ENCODE measurements at places on chromosomes 7 and 10.

- DNase-seq: no peak
Observed at GRCh38 chr7:101945034-101945758, 127.8 kb downstream of the CUX1 start.

DNA sequence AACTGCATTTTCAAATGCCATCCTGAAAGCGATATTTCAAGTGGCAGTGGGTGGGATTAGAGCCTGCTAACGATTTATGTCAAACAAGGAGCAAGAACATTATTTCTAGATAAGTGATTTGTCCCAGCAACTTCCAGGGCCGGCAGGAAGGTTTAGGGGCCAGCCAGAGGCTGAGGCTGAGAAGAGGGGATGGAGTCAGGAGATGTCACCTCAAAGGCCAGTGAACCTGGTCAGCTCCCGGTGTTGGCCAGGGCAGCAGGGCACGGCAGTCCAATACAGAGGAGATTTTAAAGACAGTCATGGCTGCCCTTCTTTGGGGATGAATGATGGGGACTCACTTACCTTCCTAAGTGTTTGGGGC, 105.7 kb upstream of the PPIF start:
- no peak for DNase-seq

GRCh38 chr10:1242975-1243374, 186.8 kb downstream of the WDR37 start:
- no peak for DNase-seq

- DNase-seq: no peak
Observed at GRCh38 chr7:24395512-24395911, 111.5 kb downstream of the NPY start.

DNA sequence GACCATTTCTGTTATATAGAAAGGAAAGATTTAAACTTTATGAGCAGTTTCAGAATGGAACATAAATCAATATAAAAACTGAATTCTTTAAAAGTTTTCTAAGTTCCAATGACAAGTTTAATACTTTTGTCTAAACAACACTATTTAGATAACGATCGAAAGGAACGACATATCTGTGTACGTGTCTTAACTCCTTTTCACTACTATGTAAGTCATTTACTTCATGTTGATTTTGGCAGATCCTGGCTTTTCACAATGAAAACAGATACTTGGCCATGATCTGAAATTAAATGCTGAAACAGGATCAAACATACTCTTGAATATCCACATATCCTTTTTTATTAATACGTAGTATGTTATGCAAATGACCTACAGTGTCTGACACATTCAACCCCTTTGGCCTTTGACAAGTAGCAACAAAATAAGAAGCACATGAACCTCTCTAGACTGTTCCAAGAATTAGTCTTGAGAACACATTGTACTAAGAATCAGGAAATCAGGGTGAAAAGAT, 41.9 kb downstream of the RNLS start:
- no peak for DNase-seq

GRCh38 chr7:21767300-21767900, 178.3 kb downstream of the CDCA7L start:
- no peak for DNase-seq

DNA sequence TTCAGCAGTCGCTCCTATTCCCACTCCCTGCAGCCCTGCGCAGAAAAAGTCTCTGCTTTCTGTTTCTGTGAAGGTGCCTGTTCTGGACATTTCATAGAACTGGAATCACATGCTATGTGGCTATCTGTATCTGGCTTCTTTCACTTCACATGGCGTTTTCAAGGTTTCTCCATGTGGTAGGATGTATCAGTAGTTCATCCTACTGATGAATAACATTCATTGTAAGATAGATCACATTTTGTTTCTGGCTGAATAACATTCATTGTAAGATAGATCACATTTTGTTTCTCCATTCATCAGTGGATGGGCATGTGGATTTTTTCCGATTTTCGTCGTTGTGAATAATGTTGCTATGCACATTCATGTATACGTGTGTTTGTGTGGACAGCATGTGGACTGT, 44.5 kb downstream of the HSPA12A start:
- DNase-seq: no peak

DNA sequence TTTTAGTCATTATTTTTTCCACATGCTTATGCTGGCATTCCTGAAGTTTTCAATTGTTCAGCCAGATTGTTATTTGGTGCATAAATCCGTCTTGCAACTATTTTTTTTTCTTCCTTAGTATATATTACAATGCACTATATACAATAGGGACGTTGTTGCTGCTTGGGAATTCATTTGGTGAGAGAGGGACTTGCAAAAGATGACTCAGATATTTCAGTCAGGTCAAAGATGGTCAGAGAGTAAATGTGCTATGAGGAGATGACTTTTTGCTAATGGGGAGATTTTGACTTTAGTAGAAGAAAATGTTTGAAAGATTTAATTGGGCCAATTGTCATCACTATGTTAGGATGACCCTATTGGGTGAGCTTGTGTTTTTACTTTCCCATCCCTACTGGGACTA, 348.4 kb upstream of the MTPN start:
- no peak for DNase-seq

GRCh38 chr7:82410461-82410860, 33.1 kb downstream of the CACNA2D1 start:
- no peak for DNase-seq

- DNase-seq: no peak
Observed at GRCh38 chr7:99124751-99125504, 19.0 kb downstream of the SMURF1 start.

- DNase-seq: no peak
Observed at GRCh38 chr10:103154521-103155299, 38.4 kb downstream of the NT5C2 start.

DNA sequence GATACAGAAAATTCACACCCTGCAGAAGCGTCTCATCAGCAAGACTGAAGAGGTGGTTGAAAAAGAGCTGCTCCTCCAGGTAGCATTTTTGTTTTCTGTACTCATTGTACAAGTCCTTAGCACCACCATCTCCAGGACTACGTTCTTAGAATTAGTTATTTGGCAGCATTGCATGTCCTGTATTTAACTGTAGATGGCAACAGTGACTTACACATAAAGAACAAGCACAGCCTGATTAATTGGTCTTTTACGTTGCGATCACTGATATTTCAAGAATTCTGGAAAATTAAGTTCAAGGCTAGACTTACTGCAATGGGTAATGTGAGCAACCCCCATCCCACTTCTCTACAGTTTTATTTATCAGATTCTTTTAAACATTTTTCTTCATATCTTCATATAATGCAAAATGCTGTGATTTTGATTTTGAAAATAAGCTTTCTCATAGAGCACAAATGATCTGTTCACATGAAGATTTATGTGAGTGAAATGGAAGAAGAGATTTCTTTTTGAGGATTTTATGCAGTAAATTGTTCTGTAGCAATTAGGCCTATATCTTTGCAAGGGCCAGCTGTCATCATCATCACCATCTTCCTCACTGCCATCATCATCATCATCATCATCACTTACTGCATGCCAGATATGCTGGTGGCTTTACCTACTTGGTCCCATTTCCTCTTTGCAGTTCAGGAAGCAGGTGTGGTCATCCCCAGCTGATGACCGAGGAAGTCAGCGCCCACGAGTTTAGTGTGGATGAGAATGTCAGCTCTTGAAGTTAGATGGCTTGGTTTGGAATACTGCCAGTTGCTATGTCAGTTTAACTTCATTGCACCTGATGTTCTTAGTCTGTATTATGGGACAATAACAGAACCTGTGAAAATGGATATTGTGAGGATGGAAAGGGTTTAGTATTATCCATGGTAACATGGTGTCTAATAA, 53.4 kb downstream of the CFAP58 start:
- DNase-seq: peak; percentile 61

- DNase-seq: no peak
Observed at GRCh38 chr7:16609842-16610450, 35.6 kb downstream of the ANKMY2 start.

- DNase-seq: no peak
Observed at GRCh38 chr10:63664341-63664885, 143.2 kb downstream of the REEP3 start.

DNA sequence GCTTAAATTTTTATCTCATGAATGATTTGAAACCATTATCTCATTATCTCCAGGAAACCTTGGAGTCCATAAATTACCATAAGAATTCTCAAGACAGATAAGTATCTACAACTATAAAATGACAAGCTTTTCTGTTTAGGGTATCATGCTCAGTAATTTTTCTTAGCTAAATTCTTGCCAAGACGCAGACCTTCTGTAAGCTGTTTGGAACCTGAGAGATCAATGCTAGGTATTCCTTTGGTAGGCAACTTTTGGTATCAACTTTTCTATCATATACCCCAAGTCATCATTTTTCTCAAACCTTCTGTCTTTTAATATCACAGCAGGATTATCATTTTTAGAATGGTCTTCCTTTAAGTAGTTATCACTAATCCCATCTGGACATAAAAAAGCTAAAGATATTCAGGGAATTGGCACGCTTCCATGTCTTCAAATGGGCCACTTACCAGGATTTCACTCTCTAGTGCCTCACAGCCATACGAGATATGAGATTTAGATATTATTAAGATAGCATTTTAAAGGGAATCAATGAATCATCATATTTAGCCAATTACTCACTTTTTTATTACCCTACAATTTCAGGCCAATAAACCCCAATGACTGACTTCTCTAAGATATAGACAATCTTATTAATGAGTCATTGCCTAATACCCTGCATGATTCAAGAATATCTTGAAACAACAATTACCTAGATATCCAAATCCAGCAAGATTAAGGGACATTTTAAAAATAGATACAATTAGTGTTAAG, 544.1 kb downstream of the HTR7 start:
- no peak for DNase-seq

DNA sequence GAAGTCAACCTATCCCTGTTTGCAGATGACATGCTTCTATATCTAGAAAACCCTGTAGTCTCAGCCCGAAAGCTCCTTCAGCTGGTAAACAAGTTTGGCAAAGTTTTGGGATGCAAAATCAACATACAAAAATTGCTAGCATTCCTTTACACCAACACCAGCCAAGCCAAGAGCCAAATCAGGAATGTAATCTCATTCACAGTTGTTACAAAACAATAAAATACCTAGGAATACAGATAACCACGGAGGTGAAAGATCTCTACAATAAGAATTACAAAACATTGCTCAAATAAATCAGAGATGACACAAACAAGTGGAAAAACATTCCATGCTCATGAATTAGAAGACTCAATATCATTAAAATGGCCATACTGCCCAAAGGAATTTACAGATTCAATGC, 50.4 kb upstream of the ZNF365 start:
- DNase-seq: no peak

DNA sequence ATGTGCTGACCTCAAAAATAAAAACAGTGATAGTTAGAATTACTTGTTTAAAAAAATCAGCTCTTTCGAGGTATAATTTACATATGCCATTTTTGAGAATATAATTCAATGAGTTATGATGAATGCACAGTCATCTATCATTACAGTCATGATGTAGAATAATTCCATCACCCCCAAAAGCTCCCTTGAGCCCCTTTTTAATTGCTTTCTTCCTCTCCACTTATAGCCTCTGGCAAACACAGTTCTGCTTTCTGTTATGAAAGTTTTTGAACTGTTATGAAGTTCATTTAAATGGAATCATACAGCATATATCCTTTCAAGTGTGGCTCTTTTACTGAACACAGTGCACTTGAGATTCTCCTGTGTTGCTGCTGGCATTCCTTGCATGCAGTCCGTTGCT, 41.4 kb downstream of the PRTFDC1 start:
- no peak for DNase-seq

GRCh38 chr7:106775975-106776607, 89.0 kb upstream of the PIK3CG start:
- DNase-seq: no peak

DNA sequence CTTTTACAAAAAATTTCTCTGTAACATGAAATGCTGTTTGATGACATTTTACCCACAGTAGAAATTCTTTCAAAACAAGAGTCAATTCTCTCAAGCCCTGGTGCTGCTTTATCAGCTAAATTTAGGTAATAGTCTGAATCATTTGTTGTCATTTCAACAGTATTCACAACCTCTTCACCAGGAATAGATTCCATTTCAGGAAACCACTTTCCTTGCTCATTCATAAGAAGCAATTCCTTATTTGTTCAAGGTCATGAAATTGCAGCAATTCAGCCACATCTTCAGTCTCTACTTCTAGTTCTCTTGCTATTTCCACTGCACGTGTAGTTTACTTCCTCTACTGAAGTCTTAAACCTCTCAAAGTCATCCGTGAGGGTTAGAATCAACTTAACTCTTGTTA, 14.1 kb downstream of the STAG3 start:
- peak; percentile 67 for DNase-seq

DNA sequence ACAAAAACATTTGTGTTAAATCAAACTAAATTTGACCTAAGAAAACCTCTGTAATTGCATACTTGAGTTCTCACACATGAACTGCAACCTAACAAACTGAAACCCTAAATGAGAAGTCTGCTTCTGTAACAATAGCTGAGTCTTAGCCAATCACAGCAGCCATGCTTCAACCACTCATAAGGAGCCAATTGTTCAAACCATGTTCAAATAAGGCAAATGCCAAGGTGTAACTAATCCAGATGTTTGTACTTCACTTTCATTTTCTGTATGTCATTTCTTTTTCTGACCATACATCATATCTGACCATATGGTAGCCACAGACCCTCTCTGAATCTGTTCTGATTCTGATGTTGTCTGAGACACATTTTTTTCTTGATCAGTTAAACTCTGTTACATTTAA, 47.5 kb upstream of the ANTXRL start:
- DNase-seq: peak; percentile 35

- DNase-seq: no peak
Observed at GRCh38 chr7:105768898-105769507, 107.4 kb downstream of the ATXN7L1 start.

- DNase-seq: peak; percentile 12
Observed at GRCh38 chr10:59805014-59805413, 51.8 kb upstream of the MRLN start.

DNA sequence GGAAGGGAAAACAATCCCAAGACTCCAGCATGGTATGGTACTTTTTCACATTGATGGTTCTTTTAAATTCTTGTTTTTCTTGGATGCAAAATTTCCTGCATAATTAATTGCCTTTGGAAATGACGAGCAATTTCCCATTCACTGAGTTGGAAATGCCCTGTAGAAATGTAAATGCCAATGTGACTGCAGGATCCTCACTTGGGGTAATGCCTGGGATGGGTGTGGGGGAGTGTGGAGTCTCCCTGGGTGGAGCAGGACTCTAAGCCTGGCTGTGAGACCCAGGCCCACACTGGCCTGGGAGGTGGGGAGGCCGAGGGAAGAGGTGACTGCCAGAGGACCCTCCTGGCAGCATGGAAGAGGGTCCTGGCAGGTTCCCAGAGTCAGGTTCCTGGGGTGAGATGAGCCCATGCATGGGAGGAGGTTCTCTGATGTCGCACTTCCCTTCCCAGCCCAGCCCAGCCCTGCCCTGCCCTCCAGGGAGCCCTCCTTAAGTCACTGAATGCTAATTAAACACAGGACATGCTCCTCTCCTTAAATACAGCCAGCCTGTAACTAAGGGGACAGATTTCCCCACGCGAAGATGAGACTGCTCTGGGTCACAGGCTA, 157.9 kb downstream of the GFRA1 start:
- DNase-seq: no peak

GRCh38 chr7:12296051-12296570, 85.0 kb downstream of the TMEM106B start:
- no peak for DNase-seq
